ENCODE measurements at places on chromosomes 3 and 15. TPM values are rescaled to one million over a fixed set of nuclear protein-coding genes. Genes with fewer than 3 reads are reported as not detected.

- no peak for DNase-seq
Measured at GRCh38 chr15:100671858-100672543, 69.6 kb downstream of the ASB7 start.

GRCh38 chr3:58962040-58962651, 87.7 kb downstream of the CFAP20DC start:
- no peak for DNase-seq

The OR5H1 gene
- not detected for total RNA-seq

DNA sequence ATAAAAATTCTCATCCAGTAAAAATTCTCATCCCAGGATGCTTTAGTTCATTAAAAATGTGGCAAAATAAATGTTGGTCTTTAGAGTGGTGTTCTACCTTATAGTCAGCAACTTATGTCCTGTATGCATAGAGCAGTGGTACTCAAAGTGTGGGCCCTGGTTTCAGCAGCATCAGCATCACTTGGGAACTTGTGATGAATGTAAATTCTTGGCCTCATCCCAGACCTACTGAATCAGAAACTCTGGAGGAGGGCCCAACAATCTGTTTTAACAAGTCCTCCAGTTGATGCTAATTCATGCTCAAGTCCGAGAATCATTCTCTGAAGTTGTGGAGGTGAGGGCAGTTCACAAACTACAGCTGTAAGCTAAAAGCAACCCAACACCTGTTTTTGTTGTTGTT, 307.3 kb upstream of the SATB1 start:
- DNase-seq = no peak

The GOLGA8G gene
- not detected for total RNA-seq

GRCh38 chr3:100603469-100603868, 5.9 kb upstream of the ADGRG7 start:
- no peak for DNase-seq

DNA sequence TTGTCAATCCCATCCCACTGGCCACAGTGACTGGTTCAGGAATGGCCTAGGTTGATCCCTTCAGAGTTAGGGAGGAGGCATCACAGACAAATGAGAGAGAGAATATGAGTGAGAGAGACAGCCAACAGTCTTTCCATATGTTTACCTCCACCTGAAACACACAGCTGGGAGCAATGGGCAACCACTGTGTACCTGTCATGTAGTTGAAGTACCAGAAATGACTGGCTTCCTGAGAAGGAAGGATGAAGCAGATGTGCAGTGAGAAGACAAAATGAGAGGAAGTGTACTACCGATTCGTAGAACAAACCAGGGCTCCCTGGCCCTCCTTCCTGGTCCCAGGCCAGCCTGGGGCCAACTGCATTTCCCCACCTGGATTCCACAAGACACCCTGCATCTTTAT, 27.4 kb downstream of the SRGAP3 start:
- DNase-seq = no peak

The ZNF860 gene
- total RNA-seq = 0.29 TPM
